ENCODE measurements at places on chromosomes 7 and 10. TPM values are rescaled to one million over a fixed set of nuclear protein-coding genes. Genes with fewer than 3 reads are reported as not detected.

AKR1C2 gene
- total RNA-seq, result 10.1 TPM

TIMM23B gene
- 22.9 TPM for total RNA-seq

RASSF4 gene
- total RNA-seq, result 2.6 TPM

ZNF804B gene
- not detected for total RNA-seq

CYP2E1 gene
- 6.4 TPM for total RNA-seq
